ENCODE measurements at places on chromosomes 12 and 14.

- no peak for DNase-seq
Measured at GRCh38 chr14:66140213-66140918, 345.8 kb upstream of the CCDC196 start.

- DNase-seq: no peak
Measured at GRCh38 chr12:69816082-69816481, 8.9 kb upstream of the MYRFL start.

- DNase-seq: no peak
Measured at GRCh38 chr12:84128117-84128991, 784.2 kb downstream of the SLC6A15 start.

DNA sequence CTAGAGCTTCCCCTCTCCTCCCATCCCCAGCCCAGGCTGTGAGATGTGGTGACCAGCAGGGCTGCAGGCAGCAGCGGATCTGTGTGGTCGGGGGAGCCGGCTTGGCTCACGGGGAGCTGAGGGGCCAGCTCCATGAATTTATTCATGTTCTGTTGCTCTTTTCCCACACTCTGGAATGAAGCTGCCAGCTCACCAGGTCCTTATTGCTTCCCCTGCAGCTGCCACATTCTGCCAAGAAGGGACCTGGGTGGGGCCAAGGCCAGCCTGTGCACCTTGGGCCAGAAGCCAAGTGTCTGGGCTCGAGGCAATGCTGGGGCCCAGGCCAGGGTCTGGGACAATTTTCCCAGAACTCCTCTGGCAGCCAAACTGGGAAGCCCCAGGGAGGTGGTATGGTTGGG lies 2.5 kb upstream of the C1QL4 start:
- DNase-seq: no peak

DNA sequence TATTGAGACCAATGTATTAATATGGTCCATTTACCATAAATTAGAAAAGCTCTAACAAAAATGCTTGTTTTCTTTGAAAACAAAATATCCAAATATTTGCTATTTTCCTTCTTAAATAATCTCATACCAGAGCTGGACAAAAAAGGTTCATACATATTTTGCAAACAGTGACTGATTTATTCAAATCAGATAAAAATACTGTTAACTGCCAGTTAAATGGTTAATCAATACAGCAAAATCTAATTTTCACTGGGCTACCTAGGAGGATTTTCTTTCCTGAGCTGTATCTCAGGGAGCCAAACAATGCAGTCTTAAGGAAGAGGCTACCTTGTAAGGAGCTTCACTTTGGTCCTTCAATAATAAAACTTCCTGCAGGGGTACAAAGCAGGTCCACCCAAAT lies 2.0 kb downstream of the FERMT2 start:
- DNase-seq: no peak

DNA sequence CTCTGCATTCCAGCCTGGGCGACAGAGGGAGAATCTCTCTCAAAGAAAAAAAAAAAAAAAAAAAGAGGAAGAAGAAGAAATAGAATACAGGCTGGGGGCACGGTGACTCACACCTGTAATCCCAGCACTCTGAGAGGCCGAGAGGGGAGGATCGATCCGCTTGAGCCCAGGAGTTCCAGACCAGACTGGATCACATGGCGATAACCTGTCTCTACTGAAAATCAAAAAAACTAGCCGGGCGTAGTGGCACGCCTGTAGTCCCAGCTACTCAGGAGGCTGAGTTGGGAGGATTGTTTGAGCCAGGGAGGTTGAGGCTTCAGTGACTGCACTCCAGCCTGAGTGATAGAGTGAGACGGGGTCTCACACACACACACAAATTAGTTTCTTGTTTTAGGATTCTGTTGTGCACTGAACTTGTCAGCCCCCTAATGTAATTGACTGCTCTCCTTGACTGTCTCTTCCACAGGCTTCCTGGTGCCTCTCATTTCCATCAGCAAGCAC lies 963 bp upstream of the TINF2 start:
- no peak for DNase-seq

GRCh38 chr14:105930572-105930971 lies 404.2 kb downstream of the TMEM121 start:
- DNase-seq: no peak

DNA sequence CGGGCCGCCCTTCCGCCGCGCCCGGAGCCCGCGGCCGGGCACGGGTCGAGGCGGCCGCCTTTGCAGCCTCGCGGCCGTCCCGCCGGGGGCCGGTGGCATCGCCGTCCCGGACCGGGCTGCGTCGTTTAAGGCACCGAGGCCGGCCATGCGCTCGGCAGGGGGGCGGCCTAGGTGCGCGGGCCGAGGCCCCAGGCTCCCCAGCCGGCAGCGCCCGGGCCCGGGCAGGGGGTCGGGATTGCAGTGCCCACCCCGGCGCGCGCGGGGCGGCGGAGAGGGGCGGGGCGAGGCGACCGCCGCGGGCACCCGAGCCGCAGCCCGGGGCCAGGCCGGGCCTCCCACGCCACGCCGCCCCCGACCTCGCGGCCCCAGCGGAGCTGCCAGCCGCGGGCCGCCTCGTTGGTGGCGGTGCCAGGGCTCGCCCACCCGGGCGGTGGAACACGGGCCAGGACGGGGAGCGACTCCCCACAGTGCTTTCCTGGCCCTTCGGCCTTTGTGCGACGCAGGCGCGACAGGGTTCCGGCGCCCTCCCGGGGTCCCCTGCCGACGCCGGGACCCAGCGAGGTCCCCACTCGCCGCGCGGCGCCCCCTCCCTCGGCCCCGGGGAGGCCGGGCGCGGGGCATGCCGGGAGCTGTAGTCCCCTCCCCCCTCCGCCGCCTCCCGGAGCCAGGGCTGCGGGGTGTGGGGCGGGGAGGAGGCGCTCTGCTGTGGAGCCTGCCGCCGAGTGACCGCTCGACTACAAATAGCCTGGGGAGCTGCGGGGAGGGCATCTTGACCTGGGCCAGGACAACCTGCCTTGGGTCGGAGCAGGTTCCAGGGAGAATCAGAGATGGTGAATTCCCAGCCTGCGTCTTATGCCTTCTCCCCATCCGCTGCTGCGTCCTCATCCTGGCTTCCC lies 769 bp downstream of the FKBP4 start:
- DNase-seq: peak; percentile 40

DNA sequence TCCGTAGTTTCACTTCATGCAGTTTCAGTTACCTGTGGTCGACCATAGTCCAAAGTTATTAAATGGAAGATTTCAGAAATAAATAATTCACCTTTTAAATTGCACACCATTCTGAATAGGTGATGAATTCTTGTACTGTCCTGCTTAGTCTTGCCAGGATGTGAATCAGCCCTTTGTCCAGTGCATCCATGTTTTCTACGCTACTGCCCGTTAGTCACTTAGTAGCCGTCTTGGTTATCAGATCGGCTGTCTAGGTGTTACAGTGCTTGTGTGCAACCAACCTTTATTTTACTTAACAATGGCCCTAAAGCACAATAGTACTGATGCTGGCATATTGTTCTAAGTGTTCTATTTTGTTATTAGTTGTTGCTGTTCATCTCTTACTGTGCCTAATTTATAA lies 146.7 kb downstream of the ACSS3 start:
- no peak for DNase-seq

GRCh38 chr14:101463566-101464171 lies 97.6 kb upstream of the DIO3 start:
- no peak for DNase-seq

DNA sequence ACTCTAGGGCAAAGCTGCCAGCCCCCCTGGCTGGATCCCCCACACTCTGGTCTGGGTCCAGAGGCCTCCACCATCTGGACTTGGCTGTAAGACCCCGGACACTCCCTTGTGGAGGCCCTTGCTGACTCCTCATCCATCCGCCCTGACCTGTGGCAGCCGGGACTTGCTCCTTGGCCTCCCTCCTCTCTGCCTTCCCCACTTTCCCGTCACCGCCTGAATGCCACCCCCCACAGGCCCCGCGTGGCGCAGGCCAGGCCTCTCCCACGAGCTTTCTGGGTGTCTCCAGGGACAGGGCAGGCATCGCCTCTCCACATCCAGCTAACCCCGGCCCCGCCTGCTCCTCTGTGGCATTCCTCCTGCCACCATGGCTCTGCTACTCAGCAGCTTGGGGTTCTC lies 14.1 kb downstream of the JAG2 start:
- DNase-seq: no peak

GRCh38 chr14:96281486-96281885 lies 25.5 kb downstream of the BDKRB1 start:
- DNase-seq: no peak

DNA sequence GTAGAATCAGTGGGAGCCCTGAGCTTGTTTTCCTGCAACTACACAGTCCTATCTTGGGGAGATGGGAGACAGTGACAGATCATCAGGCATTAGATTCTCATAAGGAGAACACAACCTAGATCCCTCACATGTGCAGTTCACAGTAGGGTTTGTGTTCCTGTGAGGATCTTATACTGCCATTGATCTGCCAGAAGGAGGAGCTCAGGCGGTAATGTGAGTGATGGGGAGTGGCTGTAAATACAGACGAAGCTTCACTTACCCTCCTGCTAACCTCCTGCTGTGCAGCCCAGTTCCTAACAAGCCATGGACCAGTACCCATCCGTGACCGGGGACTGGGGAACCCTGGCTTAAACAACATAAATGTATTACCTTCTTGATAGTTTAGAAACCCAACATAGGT lies 1034.1 kb downstream of the BCL11B start:
- no peak for DNase-seq

DNA sequence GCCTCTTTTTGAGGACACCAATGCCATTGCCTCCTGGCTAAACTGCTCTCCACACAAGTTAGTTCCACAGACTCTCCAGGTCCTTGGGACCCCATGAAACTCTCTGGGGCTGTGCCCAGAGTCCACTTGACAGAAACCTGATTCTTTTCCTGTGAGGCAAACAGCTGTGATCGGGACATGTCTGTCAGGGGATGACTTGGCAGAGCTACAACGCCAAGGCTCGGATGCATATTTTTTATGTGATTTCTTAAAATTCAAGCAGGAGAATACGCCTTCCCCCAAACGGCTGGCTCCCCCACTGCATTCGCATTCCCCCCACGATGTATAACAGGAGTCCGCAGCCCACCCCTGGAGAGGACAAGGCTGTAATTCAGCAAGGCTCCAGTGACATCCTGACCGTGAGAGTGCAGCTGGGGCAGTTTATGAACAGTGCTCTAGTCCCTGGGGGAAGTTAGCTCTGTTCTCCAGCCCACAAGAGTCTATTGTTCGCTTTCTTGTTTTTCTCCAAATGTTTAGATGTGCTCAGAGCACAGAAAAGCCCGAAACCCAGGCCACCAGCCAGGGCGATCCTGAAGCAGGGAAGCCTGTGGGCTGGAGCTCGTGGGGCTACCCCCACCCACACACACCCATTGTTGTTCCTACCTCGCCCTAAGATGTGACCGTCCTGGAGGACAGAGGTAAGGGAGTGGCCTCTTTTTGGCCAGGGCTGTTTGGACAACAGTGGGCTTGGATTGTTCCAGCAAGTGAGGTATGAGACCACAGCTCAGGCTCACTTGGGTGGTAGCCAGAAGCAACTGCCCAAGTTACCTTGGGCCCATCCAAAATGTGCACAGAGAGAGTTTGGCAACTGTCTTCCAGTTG lies 159.5 kb downstream of the ZFP36L1 start:
- DNase-seq: no peak

DNA sequence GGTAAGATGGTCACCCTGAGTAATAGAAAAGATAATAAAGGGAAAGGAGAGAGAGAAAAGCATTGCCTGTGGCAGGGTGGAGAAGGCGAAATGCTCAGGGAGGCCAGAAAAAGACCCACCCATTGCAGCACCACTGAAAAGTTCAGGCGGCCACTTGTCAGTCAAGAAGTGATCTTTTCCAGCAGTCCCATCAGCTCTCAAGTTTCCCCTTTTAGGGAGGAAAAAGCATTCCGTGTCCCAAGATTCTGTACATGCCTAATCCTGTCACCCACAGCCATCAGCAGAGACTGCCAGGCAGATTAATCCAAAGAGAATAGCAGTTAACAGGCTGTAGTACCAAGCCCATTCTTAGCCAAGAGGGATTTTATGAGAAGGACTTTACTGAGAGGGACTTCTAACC lies 11.9 kb downstream of the SLC38A1 start:
- DNase-seq: no peak

GRCh38 chr12:81558031-81558430 lies 201.1 kb downstream of the PPFIA2 start:
- no peak for DNase-seq

DNA sequence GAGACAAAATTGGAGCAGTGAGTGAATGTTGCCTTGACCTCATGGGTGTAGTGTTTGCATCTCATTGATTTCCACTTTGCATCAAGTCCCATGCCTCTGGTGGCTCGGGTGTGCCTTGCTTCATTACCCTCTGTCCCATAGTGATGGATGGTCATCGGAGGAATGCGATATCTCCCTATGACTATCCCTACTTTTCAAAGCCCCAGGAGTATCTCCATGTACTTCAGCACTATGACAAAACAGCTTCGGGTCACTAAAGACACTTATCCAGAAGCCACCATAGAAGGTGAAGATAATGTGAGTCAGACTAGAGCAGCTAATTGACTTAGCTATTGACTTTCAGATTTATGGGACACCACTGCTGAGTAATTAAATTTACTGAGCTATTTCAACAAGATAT lies 355.1 kb upstream of the CCDC196 start:
- no peak for DNase-seq

DNA sequence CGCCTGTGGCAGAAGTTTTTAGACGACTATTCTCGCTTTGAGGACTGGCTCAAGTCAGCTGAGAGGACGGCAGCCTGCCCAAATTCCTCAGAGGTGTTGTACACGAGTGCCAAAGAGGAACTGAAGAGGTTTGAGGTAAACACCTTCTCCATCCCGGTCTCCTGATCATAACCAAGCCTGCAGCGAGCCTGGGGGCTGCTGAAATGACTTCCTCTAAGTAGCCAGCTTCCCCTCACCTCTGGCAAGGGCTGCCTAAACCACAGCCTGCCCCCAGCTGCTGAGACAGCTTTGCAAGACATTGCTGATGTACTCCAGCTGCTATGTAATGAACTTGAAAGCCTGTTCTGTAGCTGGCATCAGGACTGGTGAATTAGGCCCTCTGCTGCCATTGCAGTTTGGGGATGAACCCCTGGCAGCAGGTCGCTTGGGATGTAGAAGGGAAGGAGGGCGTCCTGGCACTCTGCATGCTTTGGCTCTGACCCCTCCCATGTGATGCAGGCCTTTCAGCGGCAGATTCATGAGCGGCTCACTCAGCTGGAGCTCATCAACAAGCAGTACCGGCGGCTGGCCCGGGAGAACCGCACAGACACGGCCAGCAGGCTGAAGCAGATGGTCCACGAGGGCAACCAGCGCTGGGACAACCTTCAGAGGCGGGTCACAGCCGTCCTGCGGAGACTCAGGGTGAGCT lies 84.6 kb downstream of the ESR2 start:
- DNase-seq: no peak

Measured in stimulated activated CD4-positive, alpha-beta T cell treated with anti-CD3 and anti-CD28 coated beads, TNF-alpha, amount 100 ng/mL, for 24 hours (primary cell).